Panc1 (cell line): ENCODE measurements at places on chromosomes 12 and 14. TPM values are rescaled to one million over a fixed set of nuclear protein-coding genes. Genes with fewer than 3 reads are reported as not detected.

GRCh38 chr14:92610849-92611271 lies 97.3 kb downstream of the RIN3 start:
- no peaks in the 10 kb centered on the region for H3K36me3 ChIP-seq
- DNase-seq: no peak
- no peak overlapping the region for H3K4me3 ChIP-seq
- H3K27me3 ChIP-seq: no peaks in the 10 kb centered on the region
- no peak overlapping the region for H3K27ac ChIP-seq
- H3K4me1 ChIP-seq: no peaks in the 10 kb centered on the region

P2RX7 gene
- total RNA-seq: 0.23 TPM

- DNase-seq: no peak
- no peak overlapping the region for H3K27ac ChIP-seq
- no peaks in the 10 kb centered on the region for H3K27me3 ChIP-seq
These were observed 10.7 kb downstream of the CIPC start for GRCh38 chr14:77108753-77109152.

POLE2 gene
- total RNA-seq: 17.4 TPM

OTX2 gene
- not detected for total RNA-seq

GRCh38 chr14:54642801-54643695 lies 76.1 kb downstream of the SAMD4A start:
- no peak overlapping the region for H3K27ac ChIP-seq
- DNase-seq: no peak
- H3K4me1 ChIP-seq: peaks cover 14% of the 10 kb centered on the region
- no peak overlapping the region for H3K4me3 ChIP-seq
- no peaks in the 10 kb centered on the region for H3K27me3 ChIP-seq

DNA sequence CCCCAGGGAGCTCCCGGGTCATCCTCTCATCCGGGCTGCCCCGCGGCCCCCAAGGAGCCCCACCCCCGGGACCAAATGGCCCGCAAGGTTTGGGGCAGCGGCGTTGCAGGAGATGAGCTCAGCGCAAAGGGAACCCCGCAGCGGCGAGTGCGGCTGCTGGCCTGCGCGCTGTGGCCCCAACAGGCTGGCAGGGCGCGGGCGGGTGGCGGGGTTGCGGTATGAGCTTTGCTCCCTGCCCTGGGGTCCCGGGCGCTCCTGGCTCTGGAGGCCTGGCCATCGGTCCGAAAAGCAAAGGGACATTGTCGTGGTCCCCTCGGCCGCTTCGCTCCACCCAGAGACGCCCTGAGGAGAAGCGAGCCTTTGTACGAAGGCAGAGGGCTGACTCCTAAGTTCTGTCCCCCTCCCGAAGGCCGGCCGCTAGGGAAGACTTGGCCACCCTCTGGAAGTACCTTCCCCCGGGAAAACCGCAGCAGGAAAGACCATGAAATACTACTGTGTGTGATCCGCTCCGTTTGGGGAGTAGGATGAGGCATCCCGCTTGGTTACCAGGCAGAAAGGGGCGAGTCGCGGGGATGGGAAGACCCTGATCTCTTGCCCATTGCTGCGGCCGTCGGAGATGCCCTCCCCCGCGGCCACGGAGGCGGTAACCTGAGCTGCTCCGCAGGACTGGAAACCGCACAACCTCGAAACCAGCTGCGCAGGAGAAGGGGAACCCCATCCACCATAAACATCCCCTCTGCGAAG lies 620 bp upstream of the NID2 start:
- H3K27me3 ChIP-seq: peaks cover 15% of the 10 kb centered on the region
- peak overlapping the region; percentile 41 for H3K4me3 ChIP-seq
- no peak overlapping the region for H3K27ac ChIP-seq
- H3K36me3 ChIP-seq: no peaks in the 10 kb centered on the region; the same call in 1 of the 2 replicates

DNA sequence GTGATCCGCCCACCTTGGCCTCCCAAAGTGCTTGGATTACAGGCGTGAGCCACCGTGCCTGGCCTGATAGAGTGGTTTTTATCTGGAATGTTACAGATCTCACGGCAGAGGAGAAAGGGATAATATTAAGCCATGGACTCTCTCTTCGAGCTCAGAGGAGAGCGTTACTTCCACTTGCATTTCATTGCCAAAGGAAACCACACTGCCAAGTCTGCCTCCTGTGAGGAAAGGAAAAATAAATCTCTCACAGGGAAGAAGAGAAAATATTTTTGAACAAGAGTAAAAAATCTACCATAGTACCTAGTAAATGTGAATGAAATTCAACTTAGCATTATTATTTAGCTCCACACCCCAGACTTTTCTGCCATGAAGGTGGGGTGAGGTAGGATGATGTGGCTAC lies 319.2 kb upstream of the PRICKLE1 start:
- H3K4me1 ChIP-seq: no peaks in the 10 kb centered on the region
- H3K27ac ChIP-seq: no peak overlapping the region

GRCh38 chr12:51381226-51382079 lies 9.8 kb downstream of the GALNT6 start:
- H3K27ac ChIP-seq: no peak overlapping the region
- no peak for DNase-seq
- H3K4me1 ChIP-seq: no peaks in the 10 kb centered on the region
- H3K4me3 ChIP-seq: no peak overlapping the region
- H3K36me3 ChIP-seq: no peaks in the 10 kb centered on the region
- no peaks in the 10 kb centered on the region for H3K27me3 ChIP-seq

GRCh38 chr12:75315518-75315917 lies 14.6 kb downstream of the CAPS2 start:
- H3K27me3 ChIP-seq: no peaks in the 10 kb centered on the region
- no peak overlapping the region for H3K4me3 ChIP-seq
- H3K4me1 ChIP-seq: no peaks in the 10 kb centered on the region; the same call in none of the 2 replicates

DNA sequence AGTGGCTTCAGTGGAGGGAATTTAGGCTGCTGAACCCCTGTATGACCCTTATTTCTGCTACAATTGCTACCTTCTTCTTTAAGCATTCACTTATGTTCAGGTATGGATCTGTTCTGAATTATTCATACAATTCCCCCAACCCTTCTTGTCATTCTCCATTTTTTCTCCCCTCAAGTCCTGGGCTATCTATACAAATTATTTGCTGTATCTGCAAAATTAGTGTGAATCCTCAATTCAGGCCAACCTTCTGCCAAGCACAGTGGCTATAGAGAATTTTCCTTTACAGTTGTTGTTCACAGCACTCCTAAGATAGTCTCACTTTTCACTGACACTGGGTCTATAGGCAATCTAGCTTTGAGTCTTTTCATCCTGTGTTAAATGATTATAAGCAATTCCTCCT lies 119.2 kb upstream of the CNTN1 start:
- no peaks in the 10 kb centered on the region for H3K27me3 ChIP-seq
- no peaks in the 10 kb centered on the region for H3K4me1 ChIP-seq
- no peak overlapping the region for H3K27ac ChIP-seq
- H3K36me3 ChIP-seq: no peaks in the 10 kb centered on the region
- H3K4me3 ChIP-seq: no peak overlapping the region
